ENCODE measurements at places on chromosomes 7 and 10.

GRCh38 chr7:2687338-2687869 lies 598 bp upstream of the AMZ1 start:
- DNase-seq: no peak

DNA sequence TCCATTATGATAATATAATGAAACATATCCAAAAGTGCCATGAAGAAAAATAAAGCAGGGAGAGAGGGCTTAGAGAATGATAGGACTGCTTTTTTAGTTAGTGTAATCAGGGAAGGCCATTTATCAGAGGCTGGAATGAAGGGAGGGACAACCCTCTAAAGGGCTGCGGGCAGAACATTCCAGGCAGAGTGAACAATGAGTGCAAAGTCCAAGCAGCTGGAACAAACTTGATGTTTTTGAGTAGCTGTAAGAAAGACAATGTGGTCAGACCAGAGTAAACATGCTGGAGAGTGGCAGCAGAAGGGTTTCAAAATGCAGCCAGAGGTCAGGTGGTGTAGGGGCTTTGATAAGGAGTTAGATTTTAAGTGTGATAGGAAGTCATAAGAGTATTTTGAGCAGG lies 65.6 kb upstream of the CCDC6 start:
- DNase-seq: no peak

- no peak for DNase-seq
These were observed 4.9 kb upstream of the FOXP2 start for GRCh38 chr7:114409750-114410149.

DNA sequence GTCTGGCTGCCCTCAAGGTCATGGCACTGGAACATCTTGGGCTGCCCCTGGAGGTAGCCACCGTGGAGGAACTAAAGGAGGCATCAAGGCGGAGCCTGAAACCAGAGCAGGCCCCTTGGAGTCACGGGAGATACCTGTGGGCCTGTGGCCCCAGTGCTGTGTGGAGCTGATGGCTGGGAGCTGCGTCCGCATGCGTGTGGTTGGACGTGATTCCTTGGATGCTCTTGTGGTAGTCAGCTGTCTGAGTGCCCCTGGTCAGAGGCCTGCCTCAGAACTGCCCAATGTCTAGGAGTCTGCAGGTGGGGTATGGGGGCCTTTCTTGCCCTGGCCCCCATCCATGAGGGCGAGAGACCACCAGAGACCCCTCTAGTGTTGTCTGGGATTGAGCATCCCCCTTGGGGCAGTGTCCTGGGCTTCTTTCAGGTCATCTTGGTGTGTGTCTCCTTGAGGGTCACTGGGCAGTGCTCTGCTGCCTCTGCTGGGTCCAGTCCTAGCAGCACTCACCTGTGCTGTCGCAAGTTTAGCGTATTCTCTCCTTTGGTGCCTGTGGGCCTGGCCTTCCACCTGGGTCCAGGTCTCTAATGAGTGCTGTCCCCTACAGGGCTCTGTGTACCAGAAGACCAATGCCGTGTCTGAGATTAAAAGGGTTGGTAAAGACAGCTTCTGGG lies 8.1 kb downstream of the PGAM2 start:
- no peak for DNase-seq

DNA sequence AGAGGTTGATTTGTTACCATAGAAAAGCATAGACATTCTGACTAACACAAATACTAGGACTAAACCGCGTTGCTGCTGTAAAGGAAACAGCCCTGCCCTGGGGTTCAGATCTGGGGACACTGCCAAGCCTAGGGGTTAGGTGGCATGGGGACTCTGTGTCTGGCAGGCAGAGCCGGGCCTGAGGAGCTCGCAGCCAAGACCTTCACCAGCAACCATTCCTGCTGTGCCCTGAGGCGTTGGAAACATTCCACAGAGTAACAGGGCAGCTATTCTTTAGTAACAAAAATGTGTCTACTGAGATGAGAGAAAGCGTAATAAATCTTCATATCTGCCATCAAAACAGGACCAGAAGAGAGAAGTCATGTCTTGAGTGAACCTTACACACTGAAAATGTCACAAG lies 280.5 kb downstream of the POM121L12 start:
- no peak for DNase-seq

Measured in stimulated activated CD8-positive, alpha-beta memory T cell treated with anti-CD3 and anti-CD28 coated beads, Interleukin-15, amount 100 ng/mL, for 24 hours (primary cell).